ENCODE measurements at places on chromosomes 16 and 17.

DNA sequence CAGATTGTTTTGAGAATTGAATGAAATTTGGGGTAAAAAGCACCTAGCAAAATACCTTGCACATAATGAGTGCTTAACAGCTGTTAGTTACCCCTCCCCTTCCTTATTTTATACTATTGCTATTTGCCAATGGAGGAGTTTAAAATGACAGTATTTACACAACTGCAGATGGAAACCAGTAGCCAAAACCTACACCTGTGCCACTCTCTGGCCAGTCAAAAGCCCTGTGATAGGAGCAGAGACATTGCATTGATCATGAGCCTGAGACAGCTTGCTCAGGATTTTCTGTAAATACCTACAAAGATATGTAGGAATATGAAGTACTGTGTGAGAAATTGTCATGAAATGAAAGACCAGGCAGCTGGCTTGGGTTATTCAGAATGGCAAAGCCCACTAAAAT is 115.3 kb upstream of the HLF start:
- DNase-seq, result no peak

DNA sequence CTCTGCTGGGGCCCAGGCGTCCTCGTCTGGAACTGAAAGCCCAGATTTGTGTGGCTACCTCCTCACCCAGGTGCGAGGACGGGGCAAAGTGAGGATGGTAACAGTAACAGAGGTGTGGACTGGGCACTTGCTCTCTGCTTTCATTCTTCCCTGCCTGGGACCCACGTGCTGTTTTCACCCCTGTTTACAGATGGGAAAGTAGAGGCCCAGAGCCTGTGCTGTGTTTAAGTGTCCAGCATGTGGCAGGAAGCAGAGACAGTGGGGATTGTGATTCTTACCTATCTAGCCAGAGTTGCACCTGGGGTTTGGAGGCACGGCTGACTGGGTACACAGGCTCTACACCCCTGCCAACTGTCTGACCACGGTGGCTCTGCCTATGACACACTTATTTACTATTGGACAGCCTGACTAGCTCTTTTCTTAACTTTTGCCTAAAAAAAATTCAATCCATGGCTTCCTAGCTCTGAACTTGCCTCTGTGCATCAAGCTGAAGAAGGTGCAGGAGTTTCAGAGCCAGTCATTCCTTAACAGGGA is 155.4 kb downstream of the CLEC16A start:
- DNase-seq, result no peak

DNA sequence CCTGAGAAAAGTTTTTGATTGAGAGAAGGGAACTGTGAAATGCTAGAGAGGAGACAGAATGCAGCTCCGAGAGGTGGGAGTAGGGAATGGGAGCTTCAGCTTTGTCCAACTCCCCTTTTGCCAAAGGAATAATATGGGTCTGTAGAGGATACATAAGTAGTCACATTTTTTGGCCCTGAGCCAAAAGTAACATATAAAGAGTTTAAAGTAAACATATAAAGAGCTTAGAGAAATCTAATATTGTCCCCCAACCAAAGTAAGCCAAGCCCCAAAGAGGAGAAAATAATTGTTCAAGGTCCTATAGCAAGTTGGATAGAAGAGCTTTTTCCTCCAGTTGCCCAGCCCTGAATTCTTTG is 215.1 kb downstream of the TMEM114 start:
- DNase-seq, result no peak

DNA sequence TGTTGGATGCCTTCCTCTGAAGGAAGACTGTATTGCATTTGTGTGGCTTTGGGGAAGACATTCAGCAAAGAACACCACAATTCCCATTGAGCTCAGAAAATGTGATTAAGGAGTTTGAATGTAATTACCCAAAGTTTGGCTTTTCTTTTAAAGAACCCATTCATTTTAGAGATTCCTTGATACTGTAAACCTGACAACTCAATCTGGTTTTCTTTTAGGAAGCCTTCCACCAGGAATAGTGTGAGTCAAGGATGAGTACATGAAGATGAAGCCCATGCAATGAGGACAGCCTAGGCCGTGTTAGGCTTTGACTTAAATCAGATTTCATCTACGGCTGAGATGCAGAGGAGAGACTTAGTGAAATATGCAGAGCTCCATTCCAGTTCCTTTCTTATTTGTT is 271.7 kb upstream of the TBX2 start:
- DNase-seq, result no peak

DNA sequence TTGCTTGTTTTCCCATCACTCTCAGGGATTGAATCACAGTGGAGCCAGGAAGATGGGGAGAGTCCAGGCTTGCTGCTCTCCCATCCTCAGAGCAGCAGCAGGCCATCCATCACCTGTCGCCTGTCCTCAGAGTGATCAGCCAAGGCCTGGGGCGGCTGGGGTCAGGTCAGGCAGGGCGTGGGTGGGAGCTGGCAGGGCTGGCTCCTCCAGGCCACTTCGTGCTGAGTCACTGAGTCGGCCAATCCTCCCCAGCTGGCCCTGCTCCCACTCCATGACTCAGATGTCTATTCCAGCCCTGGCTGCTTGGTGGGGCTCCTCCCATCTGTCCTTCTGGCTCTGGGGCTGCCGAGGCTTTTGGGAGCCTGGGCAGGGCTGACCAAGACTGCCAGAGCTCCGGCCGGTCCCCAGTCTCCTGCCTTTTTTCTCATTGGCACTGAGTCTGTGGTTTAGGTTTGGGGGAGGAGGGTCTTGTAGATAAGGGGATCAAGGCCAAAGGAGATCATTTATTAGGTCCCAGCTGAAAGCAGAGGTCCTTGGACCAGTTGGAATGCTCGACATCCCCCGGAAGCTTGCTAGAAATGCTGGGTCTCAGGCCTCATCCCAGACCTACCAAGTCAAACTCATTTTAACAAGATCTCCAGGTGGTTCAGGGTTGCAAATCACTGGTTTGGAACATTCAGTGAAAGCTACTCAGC is 72.7 kb downstream of the ABCC1 start:
- DNase-seq, result peak; percentile 86

- no peak for DNase-seq
These were observed 473.2 kb upstream of the SALL1 start for GRCh38 chr16:51624080-51624775.

- no peak for DNase-seq
These were observed 4.4 kb downstream of the TRAP1 start for GRCh38 chr16:3712861-3713372.

DNA sequence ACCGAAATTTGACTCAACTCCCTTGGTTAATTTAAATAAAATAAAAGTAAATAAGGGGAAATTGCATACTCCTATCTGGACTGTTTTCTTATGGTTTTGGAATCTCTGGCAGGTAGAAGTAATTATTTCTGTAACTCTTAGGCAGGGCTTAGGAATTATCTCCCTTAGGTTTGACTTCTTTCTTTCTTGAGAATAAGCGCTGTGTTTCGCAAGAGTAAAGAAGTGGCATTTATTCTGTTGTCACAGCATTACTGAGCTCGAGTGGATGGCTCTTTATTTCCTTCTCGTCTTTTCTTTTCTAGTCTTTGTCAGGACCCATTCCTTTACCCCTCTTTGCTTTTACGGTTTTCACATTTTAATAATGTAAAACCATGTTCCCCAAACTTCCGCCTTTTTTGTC is 633.2 kb downstream of the WWOX start:
- no peak for DNase-seq

GRCh38 chr16:11655655-11656054 is 12.6 kb upstream of the SNN start:
- no peak for DNase-seq

GRCh38 chr16:57426356-57426755 is 20.8 kb downstream of the CIAPIN1 start:
- DNase-seq, result no peak

GRCh38 chr16:68993885-68994284 is 111.6 kb upstream of the HAS3 start:
- DNase-seq, result no peak

DNA sequence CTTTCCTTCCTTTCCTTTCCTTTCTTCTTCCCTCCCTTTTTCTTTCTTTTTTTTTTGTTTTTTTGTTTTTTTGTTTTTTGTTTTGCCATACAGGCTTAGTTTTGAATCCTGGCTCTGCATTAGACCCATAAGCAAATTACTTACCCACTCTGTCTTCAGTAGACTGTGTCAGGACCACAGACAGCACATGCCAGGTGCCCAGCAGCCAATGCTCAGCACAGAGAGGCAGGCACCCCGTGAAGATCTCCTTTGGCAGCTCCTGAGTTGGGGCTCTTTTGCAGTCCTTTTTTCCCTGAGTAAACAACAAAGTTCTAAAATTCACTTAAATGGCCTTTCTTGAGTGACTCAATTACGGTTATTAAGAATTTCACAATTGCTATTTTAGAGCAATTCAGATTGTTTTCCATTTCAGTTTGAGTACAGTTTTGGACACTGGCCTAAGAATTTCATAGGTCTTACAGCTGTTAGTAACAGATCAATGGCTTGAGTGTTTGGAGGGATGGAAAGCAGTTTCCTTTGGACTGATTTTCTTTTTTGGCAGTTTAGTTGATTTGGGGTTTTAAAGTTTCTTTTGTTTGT is 26.2 kb upstream of the SLC5A11 start:
- no peak for DNase-seq

GRCh38 chr17:6435051-6435450 is at the start of gene AIPL1:
TSS of gene AIPL1 (minus strand) at chr17:6435121. CDS start at chr17:6435104, 17 bp downstream.
- DNase-seq, result no peak

DNA sequence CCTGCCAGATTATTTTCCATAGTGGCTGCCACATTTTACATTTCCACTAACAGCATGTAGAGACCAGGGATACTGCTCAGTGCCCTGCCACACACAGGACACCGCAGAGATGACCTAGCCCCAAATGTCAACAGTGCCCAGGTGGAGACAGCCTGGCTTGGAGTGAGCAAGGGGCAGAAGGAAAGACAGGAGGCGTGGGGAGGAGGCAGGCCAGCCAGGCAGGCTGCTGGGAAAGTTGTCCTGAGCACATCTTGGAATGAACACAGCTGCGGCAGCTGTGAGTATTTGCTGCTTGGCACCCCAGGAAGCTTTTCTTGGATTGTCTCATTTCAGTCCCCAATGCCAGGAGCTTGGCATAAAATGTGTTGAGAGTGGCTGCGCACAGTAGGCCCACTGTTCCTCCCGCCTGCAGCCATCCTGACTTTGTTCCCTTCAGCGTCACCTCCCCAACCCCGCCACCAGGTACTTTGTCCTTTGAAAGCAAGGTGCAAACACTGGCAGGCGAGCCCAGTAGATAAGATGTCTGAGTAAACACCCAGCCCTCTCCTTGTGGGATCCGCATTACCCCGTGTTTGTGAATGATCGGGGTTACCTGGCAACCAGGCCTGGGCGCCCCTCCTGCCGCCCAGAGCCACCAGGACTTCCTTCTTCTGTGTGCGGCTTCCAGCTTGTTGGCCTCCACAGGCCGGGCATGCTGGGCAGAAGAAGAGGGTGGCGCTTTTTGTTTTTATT is 114.0 kb downstream of the CMIP start:
- no peak for DNase-seq

- no peak for DNase-seq
These were observed 228.8 kb upstream of the EEF2KMT start for GRCh38 chr16:5326395-5326794.

- no peak for DNase-seq
These were observed at the start of gene PPL for GRCh38 chr16:4936991-4937781. TSS of gene PPL (minus strand) at chr16:4937148. CDS start at chr16:4937045, 103 bp downstream.

GRCh38 chr17:64983708-64984107 is 64.4 kb upstream of the LRRC37A3 start:
- DNase-seq, result no peak

DNA sequence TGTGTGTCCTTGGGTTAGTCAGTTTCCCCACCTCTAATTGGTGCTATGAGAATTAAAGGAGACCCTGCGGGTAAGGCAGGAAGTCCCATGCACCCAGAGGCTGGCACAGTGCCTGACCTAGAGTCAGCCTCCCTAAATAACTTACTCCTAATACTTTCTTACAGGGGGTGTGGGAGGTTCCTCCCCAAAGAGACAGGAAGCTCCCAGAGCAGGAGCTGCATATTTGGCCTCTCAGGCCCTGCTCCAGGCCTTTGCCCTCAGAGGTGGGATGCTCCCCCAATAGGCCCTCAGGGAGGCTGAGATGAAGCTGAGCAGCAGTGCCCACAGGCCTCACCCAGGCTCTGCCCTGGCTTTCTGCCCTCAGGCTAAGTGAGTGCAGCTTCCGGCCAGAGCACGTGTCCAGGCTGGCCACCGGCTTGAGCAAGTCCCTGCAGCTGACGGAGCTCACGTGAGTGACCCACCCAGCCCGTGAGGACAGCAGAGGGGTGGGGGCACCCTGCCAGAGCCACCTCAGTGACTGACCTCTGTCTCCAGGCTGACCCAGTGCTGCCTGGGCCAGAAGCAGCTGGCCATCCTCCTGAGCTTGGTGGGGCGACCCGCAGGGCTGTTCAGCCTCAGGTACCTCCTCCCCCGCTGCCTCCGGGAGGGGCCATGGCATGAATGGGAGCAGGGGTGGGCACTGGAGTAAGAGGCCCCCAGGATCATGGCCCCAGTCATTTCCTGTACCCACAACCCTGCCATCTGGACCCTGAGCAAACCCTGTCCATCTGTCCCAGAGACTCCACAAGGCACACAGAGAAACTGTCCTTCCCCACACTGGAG is 31.1 kb upstream of the CPNE2 start:
- DNase-seq, result no peak

DNA sequence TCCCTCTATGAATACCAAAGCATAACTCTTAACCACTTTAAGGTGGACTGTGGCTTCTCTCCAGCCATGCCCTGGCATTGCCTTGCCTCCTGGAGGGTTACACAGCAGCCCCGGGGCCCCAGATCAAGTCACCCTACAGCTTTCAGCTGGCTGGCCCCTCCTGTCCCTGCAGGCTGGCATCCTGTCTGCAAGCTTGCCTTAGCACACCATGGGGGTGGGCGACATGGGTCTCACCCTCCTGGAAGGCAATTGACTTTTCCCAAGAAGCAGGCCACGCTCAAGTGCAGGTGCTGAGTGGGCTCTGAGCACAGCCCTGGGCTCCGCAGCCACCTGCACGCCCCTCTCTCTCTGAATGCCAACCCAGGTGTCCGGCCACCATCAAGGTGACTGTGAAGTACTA is 25.8 kb upstream of the AKTIP start:
- no peak for DNase-seq

DNA sequence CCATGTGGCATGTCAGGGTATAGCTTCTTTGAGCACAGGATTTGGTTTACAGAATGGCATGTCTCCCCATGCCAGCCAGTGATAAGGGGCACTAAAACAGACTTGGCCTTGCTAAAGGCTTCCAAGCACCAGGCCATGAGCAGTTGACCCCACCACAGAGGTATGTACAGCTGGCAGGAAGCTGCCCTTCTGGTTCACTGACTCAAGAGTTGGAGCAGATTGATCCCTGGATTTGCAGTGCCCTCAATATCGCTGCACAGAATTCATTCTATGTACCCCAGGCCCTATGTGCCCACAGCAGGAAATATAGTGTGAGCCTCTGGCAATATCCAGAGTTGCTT is 24.3 kb downstream of the HLF start:
- DNase-seq, result no peak

DNA sequence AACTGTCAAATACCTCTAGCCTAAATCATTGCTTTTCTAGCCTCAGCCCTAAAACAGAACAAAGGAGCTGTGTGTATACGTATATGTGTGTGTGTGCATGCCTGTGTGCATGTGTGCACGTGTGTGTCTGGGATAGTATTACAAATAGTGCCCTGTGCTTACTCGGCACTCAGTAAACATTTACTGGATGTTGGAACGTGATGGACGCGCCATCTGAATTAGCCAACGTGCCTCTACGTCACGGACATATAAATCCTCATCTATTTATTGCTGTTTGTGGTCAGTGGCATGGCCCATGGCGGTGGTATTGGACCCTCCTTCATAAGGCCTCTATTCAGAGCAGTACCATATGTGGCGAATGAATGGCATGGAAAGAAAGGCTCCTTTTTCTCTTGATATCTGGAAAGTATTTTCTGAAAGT is 37.5 kb downstream of the WWP2 start:
- no peak for DNase-seq

All from cerebellar nuclear complex (tissue), 1 donor.